ENCODE measurements at places on chromosomes 6 and 20.

GRCh38 chr20:33709398-33709797 is 10.7 kb downstream of the PXMP4 start:
- no peak for DNase-seq

GRCh38 chr20:1805161-1805581 is 90.0 kb upstream of the SIRPA start:
- DNase-seq: no peak

GRCh38 chr6:40631744-40632143 is 44.6 kb upstream of the LRFN2 start:
- no peak for DNase-seq

GRCh38 chr6:2118136-2118535 is 127.3 kb downstream of the GMDS start:
- no peak for DNase-seq

- no peak for DNase-seq
These were observed 367.6 kb downstream of the THBS2 start for GRCh38 chr6:168885751-168886742.

DNA sequence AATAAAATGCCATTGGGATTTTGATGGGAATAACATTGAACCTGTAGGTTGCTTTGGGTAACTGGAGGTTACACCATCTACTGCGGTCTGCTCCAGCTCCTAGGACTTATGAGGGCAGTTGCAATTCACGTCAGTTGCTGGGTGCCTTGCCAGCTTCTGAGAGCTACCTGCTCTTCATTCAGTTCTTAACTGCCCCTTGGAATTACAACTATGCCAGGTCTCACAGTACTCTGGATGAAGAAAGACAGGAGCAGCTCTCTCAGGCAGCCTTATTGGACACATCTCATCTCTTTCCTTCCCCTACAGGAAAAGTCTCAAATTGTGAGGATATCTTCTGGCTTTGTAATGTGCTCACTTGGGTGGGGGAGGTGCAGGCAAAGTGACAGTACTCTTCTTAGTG is 1643.3 kb downstream of the GRIK2 start:
- no peak for DNase-seq

DNA sequence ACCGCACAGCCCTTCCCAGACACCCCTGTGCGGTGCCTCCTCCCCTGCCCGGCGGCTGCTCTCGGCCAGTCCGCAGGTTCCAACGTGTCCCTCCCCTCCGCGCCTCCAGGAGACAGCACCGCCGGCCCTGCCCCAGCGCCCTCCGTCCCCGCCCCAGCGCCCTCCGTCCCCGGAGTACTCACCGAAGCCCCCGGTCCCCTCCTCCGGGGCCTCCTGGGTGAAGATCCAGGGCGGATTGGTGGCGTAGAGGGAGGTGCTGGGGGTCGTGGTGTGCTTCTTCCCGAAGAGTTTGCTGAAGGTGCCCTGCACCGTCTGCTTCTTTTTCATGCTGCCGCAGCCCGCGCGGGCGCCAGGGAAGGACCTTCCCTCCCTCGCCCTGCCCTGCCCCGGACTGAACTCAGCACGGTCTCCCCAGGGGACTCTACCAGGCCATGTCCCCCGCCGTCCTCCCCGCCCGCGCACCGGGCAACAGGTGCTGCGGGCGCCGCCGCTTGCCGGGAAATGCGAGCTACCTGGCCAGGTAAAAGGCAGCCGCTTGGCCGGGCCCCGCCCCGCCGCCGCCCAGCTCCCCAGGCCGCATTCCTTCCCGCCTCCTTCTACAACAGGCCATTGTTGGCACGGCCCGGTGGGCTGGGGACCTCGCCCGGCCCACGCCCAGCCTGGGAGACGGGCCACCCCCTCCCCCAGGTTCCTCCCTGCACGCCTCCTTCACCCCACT is at the start of gene C6orf132:
TSS of gene C6orf132 (minus strand) at position 503 of the 718 bp plus-strand sequence. CDS start at position 327, 176 bp downstream.
- DNase-seq: peak; percentile 86

DNA sequence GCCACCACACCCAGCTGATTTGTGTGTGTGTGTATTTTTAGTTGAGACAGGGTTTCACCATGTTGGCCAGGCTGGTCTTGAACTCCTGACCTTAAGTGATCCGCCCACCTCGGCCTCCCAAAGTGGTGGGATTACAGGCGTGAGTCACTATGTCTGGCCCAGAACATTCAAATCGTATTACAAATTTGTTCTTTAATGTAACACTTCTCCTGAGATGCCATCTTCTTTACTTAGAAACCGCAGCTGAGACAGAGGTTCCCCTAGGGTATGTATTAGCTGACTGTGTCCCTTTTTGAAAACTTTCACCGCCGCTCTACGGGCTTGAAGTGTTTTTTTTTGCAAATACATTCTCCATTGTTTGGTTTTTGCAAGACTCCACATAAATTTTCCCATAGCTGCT is 62.6 kb downstream of the TOX2 start:
- no peak for DNase-seq

DNA sequence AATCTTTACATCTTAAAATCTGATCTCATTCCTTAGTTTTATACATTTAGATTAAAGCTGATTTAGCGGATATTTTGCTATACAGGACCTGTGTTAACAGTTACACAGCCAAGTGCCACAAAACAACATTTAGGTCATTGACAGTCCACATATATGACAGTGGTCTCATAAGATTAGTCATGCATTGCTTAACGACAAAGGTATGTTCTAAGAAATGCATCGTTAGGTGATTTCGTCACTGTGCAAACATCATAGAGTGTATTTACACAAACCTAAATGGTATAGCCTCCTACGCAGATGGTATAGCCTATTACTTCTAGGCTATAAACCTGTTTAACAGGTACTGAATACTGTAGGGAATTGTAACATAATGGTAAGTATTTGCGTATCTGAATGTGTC is 21.6 kb downstream of the ADGRG6 start:
- peak; percentile 32 for DNase-seq

DNA sequence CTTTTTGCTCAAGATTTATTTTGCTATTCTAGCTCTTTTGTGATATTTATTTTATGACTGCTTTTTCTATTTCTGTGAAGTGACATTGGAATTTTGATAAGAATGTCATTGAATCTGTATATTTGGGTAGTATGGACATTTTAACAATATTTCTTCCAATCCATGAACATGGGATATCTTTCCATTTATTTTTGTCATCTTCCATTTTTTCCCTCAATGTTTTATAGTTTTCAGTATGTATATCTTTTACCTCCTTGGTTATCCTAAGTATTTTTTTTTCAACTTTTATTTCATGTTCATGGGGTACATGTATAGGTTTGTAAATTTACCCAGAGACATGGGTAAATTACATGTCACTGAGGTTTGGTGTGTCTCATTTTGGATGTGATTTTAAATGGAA is 74.1 kb upstream of the PREP start:
- DNase-seq: no peak

- no peak for DNase-seq
These were observed 19.0 kb downstream of the RREB1 start for GRCh38 chr6:7126754-7127153.

- DNase-seq: no peak
These were observed 30.7 kb upstream of the NT5E start for GRCh38 chr6:85419046-85419759.

DNA sequence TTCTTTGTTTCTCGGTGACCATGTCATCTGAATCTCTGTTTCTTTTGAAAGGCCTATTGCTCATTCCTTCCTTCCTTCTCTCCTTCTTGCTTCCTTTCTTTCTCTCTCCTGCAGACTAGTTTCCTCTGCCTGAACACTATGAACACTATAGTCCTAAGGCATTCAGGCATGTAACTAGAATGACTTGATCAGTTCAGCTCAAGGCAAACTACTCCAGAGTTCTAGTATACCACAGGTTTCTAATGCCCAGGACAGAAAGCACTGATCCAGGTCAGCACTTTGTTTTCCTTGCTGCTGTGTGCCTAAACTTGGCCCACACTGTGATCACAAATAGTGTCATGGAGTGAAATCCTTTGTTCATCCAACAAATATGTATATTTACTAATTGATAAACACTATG is 324.1 kb upstream of the GJE1 start:
- no peak for DNase-seq

- DNase-seq: no peak
These were observed 155.5 kb upstream of the DST start for GRCh38 chr6:56798163-56798562.

GRCh38 chr20:12241065-12241464 is 323.4 kb downstream of the BTBD3 start:
- DNase-seq: no peak

GRCh38 chr6:84284428-84285049 is 57.1 kb upstream of the CEP162 start:
- no peak for DNase-seq

GRCh38 chr6:89267918-89268317 is 47.2 kb downstream of the GABRR2 start:
- no peak for DNase-seq

DNA sequence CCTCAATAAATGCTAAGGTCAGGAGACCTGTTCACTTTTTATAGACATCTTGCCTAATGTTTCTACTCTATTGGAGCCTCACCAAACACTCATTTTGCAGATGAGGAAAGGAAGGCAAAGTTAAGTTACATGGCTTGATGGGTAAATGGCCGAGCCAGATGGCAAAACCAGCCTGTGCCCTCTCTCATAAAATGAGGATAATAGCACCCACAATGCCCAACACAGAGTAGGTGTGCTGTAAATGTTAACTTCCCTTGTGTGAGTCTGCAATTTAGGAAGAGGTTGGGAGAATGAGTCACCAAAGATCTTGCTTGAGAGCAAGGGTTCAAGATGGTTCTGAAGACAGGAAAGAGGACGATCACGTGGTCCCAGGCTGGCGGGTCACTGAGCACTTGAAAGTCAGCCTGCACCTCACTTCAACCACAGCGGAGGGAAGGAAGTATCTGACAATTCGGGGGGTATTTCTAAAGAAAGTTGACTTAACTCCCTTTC is 3.3 kb downstream of the KCNK5 start:
- DNase-seq: no peak

GRCh38 chr20:10954137-10954840 is 280.5 kb upstream of the JAG1 start:
- no peak for DNase-seq

DNA sequence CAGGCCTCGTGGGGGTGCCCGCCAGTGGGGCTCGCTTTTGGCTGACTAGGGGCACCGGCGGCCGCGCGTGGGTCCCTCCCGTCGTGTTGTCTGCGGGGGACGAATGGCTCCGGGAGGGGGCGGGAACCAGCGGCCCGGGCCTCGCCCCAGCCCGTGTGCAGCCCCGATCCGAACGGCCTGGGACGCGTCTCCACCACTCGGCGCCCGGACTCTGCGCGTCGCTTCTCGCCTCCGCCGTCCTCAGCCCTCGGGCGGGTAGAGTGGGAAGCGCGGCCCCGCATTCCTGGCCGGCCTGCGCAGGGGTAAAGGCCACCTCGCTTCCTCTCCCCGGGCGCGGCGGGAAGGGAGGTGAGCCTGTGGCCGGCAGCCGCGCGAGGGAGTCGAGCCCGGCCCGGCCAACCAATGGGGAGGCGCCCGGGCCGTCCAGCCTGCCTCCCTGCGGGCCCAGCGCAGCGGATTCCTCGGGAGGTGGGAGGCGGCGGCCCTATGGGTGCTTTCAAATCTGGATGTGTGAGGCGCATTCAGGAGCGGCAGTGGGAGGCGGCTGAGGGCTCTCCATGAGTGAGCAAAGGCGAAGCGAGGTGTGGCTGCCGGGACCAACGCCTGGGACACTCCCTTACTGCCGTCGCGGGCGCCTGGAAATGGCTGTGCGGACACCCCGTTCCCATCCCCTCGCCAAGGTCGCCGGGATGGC is 1.1 kb upstream of the ZBTB46 start:
- peak; percentile 62 for DNase-seq

GRCh38 chr20:44468044-44468782 is 7.5 kb upstream of the TTPAL start:
- DNase-seq: no peak

DNA sequence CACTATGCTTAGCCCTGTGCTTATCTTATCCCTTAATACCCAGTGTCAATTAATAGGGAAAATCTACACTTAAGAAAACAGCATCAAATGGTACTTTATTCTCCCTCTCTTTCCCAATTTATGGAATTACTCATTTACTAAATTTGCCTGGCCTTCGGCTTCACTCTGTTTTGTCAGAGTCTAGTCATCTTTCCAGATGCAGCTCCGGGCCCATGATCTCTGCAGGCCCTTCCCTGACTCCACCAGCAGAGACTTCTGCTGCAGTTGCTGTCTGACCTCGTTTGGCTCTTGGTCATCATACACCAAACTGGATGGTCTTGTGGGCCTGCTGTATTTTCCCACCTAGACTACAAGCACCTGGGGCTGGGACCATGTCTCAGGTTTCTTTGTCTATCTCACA is 27.4 kb downstream of the MRS2 start:
- no peak for DNase-seq

- DNase-seq: no peak
These were observed 13.1 kb downstream of the RAB23 start for GRCh38 chr6:57209030-57209429.

DNA sequence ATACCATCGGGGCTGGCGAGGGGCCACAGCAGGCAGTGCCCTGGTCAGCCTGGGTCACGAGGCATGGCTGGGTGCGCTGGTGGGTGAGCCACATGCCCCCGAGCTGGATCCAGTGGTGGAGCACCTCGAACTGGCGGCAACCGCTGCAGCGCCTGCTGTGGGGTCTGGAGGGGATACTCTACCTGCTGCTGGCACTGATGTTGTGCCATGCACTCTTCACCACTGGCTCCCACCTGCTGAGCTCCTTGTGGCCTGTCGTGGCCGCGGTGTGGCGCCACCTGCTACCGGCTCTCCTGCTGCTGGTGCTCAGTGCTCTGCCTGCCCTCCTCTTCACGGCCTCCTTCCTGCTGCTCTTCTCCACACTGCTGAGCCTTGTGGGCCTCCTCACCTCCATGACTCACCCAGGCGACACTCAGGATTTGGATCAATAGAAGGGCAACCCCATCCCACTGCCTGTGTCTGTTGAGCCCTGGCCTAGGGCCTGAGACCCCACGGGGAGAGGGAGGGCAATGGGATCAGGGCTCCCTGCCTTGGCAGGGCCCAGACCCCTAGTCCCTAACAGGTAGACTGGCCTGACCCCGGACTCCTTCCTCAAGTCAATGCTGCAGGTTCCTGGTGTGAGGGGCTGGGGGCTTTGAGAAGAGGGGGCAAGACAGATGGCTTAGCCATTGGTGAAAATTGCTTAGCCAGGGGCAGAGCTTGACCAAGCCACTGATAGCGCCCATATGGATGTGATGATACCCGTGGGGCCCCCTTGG is 598 bp downstream of the TMEM239 start:
- no peak for DNase-seq

Data from colonic mucosa (tissue), 4 donors.